ENCODE measurements at places on chromosomes 5 and 9.

DNA sequence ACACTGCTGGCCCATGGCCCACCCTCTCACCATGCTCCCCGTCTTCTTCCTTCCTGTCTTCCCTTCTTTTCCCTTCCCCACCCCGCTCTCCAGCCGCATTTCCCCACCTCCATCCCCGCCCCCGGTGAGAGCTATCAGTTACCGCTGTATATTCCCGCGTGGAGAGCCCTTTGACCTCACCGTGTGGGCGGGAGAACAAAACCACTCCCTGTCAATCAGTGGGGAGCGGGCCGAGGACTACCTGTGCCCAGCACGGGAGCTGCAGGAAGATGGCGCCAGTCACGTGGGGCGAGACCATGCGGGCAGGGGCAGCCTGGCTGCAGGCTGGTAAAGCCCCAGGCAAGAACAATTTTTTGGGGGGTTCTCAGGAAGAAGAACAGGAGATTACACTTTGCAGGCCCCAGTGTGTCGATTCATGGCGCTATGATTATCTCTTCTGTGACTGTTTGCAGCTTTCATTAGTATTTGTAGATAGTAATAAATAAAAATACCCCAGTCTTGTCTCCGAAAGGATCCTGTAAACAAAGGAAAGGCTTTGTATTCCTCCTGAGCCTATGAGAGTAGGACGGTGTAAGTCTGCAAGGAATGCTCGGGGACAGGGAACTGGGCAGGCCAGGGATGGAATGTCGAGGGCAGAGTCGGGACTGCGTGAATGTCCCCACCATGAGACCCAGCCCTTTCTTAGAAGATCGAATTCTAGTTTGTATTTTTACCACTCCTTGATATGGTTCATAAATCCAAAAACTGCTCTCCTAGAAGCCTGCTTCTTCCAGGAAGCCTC is 14.8 kb upstream of the DMRT1 start:
- DNase-seq = no peak

GRCh38 chr9:127540664-127541041 is 71.4 kb upstream of the STXBP1 start:
- DNase-seq = no peak

DNA sequence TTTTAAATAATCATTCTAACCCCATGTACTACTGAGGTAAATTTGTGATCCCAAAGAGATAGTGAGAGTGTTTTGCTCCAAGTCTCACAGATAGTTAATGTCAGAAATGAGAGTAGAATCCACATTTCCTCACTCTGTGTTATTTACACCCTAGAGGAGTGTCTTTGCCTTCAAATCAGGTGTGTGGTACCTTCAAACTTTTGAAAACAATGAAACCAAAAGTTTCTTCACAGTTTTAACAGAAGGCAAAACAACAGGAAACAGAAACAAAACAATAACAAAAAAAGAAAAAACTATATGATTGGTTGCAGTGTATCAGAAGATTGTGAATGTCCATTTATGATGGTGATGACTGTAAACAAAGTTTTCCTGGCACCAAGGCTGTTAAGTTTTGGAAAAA is 85.9 kb downstream of the ERBIN start:
- DNase-seq = no peak

DNA sequence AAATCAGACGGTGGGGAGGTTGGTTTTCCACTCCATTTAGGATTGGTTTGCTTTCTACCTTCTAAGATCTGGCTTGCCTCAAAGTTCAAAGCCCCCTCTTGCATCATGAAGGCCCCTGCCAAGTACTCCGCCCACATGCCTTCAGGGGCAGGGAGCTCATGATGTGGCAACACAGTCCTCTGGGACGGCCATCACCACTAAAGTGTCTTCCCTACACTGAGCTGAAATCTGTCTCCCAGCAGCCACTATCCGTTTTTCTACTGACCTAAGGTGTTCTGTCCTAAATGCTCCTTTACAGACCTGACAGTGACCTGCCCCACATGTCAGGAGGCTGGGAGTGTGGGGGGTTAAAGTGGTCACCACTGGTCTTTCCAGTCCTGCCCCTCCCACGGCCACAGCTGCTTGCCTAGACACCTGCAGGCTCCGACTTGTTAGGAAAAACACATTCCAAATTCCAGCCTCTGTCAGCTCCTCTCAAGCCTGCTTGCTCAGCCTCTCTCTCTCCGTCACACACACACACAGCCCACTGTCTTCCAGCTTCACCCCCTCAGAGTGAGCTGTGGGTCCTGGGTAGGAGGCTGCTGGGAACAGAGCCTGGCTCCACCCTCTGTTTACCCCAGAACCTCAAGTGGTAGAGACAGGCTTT is 44.9 kb downstream of the SHB start:
- DNase-seq = no peak

- no peak for DNase-seq
Observed at GRCh38 chr5:96115147-96115807, 153.6 kb upstream of the ELL2 start.

GRCh38 chr5:124064956-124065355 is 553.0 kb downstream of the CSNK1G3 start:
- DNase-seq = no peak

- DNase-seq = no peak
Observed at GRCh38 chr5:159017786-159018185, 81.9 kb downstream of the EBF1 start.

- no peak for DNase-seq
Observed at GRCh38 chr9:32783168-32783891, at the start of gene TMEM215. TMEM215 (plus strand) TSS chr9:32783540; CDS start chr9:32784184, 644 bp downstream.

DNA sequence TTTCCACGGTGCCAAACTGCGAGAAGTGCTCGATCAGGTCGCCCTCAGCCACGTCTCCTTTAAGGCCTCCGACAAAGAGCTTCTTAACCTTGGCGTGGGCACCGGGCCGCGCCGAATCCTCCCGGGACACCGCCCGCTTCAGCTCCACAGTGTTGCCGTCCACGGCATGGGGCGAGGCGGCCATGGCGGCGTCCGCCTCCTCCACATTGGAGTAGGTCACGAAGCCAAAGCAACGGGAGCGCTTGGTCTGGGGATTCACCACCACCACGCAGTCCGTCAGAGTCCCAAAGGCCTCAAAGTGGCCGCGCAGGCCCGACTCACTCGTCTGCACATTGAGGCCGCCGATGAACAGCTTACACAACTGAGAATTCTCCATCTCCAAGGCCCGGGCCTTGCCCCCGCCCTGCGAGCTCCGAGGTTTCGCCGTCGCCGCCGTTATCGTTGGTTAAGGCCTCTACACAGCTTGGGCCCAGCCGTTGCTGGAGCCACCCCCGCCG is 424 bp downstream of the HNRNPA0 start:
- DNase-seq = no peak

DNA sequence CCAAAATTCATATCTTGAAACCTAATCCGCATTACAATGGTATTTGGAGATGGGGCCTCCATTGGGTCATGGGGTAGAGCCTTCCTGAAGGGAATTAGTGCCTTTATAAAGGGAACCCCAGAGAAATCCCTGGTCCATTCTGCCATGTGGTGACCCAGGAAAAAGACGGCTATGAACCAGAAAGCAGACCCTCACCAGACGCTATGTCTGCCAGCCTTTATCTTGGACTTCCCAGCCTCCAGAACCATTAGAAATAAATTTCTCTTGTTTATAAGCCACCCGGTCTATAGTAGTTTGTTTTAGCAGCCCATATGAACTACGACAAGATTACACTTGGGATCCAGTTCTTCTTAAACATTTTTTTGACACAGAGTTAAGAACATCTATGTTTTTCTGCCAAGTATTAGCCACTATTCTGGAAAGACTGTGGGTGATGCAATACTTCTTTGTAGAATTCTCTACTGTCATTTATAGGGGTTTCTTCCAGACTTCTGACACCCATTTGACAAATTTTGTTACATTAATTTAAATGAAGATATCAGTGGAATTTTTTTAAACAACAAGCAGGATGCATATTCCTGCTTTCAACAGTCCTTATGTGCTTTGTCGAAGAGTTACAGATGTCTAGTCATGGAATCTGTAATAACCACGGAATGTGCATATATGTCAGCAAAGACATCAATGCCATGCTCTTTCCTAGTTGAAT is 572.4 kb downstream of the NR2F1-AS1 start:
- no peak for DNase-seq

GRCh38 chr9:11577522-11577921 is 964.7 kb upstream of the PTPRD start:
- DNase-seq = no peak

DNA sequence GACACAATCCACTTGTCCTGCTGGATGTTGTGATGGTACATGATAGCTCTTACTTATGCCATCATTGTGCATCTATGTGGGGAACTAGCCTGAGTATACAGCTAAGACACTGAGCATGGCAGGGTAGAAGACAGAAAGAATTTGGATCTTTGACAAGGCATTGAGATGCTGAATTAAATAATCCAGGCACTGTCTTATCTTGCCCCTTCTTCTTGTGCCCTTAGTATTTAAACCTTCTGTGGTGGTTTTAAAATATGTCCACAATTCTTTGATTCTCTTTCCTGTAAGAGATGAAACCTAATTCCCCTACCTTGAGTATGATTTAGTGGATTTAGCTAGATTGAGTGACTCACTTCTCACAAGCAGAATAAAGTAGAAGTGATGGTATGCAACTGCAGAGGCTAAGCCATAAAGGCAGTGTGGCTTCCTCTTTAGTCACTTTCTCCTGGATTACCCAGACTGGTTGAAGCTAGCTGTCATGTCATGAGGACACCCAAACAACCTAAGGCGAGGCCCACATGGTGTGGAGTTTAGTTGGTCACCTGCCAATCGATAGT is 174.0 kb upstream of the NREP start:
- no peak for DNase-seq

DNA sequence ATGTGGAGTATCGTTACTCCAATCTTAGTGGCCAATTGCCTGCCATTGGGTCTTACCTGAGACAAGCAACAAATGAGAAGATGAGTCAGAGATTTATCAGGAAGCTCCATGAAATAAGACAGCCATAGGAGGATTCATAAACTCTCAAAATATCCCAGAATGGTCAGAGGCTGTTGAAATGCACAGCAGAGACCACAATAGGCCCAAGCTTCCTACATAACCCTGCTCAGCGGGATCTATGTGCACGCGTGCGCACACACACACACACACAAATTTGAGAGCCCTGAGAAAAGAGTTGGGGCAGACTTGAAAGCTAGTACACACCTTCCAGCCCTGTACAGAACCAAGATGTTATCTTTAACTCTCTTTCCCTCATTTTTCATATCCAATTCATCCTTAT is 9.8 kb downstream of the UIMC1 start:
- DNase-seq = no peak

- no peak for DNase-seq
Observed at GRCh38 chr5:146032911-146033310, 72.5 kb downstream of the PLAC8L1 start.

- no peak for DNase-seq
Observed at GRCh38 chr5:124659798-124660197, 86.6 kb downstream of the ZNF608 start.

DNA sequence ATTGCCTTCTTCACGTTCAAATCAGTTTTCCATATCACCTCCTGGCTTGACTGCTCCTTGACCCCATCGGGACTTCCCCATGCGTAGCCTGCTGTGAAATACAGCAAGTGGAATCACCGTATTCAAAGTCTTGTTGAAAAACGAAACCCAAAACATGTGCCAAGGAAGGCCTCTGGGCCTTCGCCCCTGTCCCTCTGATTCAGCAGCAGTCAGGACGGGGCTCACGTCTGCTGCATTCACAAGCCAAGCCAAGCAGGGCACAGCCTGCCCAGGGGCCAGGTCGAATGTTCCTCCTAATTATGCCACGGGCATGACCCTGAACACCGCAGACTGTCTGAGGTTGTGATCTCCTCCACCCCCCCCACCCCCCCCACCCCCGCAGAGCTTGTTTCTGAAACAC is 960 bp upstream of the CTNND2 start:
- DNase-seq = no peak

DNA sequence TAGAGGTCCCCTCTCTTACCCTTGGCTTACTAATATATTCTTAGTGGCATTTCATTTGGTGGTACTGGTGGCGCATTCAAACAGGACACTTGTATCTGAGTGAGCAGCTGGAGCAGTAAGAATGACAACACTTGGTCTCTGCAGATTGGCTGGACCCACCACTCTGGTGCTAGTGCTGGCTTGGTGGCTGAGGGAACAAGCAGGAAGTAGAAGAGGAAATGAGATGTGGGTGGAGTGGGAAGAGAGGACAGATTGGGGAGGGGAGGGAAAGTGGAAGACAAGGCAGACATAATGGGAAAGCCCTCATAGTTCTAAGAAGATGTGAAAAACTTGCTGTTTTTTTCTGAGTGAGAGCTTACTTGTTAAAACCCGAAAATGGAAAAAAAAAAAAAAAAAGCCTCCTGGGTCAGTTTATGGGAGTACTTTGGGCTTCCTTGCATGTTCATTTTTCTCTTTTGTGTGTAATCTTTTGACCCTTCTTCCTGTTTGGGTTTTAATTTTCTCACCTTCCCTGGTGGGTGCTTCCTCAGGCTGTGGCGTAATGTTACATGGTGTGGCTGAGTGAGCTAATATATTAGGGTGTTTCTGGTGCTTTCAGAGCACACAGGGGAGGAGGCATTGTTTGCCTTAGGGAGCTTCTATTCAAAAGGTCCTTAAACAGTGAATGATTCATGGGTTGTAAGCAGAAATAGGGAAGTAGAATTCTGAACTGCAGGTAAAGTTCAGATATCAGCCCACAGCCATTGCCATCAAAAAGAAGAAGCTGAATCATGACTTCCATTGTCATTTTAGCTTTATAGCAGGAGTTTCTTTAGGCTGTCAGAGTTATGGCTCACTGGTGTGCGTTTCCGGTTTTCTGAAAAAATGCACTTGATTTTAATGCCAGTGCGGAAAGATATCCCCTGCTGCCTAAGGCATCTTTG is 52.3 kb downstream of the TLE4 start:
- no peak for DNase-seq

- DNase-seq = no peak
Observed at GRCh38 chr9:122291458-122291857, 26.8 kb downstream of the MRRF start.

DNA sequence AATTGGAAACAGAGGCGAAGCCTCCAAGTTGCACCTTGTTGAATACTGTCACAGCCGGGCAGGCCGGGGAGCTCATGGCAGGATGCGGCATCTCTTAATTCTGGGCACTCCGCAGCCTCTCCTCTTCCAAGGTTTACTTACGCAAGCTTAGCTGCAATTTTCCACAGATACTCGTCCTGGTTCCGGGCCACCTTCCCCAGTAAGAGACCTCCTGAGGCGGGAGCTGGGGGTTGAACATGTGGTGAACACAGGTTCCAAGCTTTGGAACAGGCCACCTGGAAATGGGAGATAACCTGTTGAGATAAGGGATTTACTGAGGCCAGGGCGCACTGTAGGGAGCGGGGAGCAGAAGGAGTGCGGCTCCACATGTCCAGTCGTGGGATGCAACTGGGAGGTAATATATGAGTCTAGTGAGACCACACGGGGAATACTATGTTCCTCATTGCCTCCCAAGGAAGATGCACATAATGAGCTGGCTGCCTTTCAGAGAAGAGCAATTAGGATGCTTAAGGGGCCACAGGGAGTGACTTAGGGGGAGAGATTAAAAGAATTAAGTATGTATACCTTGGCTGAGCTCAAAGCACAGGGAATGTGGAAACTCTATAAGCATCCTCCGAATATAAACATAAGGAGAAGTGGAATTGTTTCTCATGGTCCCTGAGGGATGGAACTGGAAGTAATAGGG is 335.2 kb downstream of the CWC27 start:
- DNase-seq = no peak

GRCh38 chr5:55855509-55855908 is 4.4 kb downstream of the IL31RA start:
- no peak for DNase-seq
